NCI-H1105 treated with DMSO at 0.1 percent for 48 hours (cell line): ENCODE measurements at places on chromosomes 5 and 9.

- DNase-seq: no peak
These were observed 240.2 kb downstream of the ARHGAP26 start for GRCh38 chr5:143010351-143010750.

DNA sequence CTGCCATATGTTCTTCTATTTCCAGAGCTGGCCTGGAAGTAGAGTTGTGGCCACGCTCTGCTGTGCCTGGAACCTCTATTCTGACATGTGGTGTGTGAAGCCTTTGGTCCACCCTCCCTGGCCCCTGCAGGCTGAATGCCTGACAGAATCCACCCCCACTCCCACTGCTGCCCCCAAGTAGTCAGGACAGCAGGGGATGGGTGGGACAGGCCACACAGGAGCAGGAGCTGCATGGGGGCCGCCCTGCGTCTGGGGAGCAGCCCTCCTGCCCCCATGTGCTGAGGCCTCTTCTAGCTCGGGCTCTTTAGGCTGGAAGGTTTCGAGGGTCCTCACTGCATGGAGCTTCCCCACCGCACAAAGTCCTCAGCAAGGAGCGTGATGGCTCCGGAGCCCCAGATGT, 32.6 kb upstream of the IRX4 start:
- DNase-seq: no peak

DNA sequence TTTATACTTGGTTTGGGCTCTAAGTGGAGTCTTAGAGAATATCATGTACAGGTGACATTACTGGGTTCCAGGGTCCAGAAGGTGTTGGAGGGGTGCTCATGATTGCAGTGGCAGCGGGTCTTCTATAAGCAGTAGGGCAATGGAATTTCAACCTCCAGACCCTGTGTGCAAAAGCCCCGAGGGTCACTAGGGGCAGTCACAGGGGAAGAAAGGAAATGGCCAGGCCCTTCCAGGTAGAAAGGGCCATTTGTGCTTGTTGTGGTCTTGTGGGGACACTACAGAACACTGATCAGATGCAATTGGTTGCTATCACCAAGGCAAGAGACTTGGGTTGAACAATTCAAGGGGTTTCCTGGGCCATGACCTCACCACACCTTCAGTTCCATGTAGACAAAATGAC, 283.4 kb downstream of the GADD45G start:
- no peak for DNase-seq

- DNase-seq: peak; percentile 26
These were observed 122.9 kb upstream of the DAB2 start for GRCh38 chr5:39547553-39548154.

DNA sequence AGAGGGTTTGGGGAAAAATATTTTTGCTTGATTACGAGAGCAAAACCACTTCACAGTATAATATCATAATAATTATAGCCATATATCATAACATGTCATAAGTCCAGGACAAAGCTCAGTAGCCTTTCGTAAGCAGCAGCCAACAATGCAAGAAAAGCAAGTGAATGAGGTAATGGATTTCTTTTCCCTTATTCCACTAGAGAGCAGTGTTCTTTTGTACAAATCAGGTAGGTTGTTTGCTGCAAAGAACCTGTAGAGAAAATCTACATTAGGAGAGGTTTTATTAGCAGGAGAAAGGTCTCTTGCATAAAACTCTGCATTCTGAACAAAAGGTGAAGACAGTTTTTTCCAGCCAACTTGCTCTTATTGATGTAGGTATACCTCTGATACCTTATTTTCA, 1033.4 kb downstream of the TLE4 start:
- peak; percentile 61 for DNase-seq

DNA sequence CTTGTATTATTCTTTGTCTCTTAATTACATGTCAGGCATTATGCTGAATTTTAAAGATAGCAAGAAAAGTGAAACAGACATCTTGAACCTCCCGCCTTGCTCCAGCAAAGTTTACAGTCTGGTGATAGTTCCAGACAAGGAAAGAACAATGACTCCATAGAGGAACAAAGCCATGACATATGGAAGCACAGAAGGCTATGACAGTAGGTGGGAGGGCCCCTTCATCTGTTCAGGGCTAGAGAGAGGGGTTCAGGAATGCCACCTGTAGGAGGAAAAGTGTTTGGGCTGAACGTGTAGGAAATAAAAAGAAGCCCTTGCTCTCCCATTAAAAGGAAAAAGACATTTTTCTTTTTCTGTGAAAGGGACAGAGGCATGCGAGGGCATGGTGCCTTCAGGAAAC, 315.6 kb downstream of the TRIM32 start:
- DNase-seq: no peak
